ENCODE measurements at places on chromosomes 4 and X. TPM values are rescaled to one million over a fixed set of nuclear protein-coding genes. Genes with fewer than 3 reads are reported as not detected.

DNA sequence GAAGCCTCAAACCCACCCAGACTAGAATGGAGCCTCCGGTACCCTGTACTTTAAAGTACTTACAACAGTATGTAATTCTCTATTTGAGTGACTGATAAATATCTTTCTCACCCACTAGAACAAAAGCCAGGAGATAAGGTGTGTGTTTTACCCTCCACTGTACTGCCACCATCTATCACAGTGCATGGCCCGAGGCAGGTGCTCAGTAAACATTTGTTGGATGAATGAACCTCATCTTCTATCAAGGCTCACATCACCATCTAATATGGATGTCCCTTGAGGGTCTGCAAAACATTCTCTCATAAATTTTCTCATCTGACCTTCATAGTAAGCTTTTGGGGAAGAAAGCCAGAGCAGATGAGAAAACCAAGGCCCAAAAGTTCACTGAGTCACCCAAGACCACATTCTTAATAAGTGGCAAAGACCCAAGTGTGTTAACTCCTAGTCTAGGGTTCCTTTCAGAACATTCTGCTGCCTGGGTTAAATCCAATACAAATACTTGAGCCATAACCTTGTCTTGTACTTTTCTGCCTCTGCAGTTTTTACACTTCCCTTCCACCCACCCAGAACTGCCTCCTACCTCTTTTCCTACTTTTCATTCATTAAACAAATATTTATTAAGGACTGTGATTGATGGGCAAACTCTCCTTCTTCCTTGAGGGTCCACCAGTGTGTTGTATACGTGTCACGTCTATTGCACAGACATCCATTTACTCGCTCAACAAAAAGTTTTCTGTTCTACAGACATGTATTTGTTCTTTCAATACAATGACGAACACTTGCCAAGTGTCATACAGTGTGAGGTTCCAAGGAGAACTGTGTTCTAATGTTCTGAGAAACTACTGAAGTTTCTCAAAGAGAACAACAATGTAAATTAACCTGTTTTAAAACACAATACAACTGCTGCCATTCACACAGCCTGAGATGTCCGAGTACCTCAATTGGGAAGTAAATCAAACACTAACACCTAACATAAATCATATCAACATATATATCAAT lies 35.7 kb downstream of the APBB2 start:
- no peak for DNase-seq

DNA sequence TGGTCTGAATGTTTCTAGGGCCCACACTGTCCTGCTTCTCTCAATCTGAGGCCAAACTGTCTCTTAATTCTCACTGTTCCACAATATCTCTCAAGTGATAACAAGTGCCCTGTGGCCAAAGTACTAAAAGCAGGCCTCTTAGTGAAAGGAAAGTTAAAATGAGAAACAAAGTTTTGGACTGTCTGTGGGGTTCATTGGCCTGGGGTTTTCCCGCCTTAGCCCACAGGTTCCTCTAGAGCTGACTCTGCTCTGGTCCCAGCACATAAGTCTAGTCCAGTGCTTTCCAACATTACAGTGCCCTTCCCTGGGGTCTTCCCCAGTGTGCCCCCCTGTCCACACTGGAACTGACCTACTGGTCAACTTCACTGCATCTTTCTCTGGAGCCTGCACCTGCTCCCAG lies 6.3 kb downstream of the MAGEB1 start:
- DNase-seq, result no peak

- no peak for DNase-seq
Measured at GRCh38 chr4:85500110-85500867, 25.3 kb downstream of the ARHGAP24 start.

DNA sequence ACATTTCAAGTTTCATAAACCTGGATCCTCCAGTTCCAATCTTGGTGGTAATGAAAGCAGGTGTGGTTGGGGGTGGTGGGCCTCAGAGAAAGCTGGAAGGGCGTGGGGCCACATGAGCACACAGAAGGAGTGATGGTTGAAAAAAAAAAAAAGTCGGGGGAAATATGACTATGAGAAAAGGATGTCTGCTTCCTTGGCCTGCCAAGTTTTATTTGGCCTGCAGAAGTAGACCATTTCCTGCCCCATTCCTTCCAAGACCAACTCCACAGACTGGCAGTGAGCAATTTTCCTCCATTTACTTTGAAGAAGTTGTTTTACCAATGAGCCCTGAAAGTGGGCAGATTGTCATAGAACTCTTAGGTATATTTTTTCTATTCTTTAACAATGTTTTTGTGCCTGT lies 43.3 kb downstream of the LNX1 start:
- DNase-seq, result no peak

DNA sequence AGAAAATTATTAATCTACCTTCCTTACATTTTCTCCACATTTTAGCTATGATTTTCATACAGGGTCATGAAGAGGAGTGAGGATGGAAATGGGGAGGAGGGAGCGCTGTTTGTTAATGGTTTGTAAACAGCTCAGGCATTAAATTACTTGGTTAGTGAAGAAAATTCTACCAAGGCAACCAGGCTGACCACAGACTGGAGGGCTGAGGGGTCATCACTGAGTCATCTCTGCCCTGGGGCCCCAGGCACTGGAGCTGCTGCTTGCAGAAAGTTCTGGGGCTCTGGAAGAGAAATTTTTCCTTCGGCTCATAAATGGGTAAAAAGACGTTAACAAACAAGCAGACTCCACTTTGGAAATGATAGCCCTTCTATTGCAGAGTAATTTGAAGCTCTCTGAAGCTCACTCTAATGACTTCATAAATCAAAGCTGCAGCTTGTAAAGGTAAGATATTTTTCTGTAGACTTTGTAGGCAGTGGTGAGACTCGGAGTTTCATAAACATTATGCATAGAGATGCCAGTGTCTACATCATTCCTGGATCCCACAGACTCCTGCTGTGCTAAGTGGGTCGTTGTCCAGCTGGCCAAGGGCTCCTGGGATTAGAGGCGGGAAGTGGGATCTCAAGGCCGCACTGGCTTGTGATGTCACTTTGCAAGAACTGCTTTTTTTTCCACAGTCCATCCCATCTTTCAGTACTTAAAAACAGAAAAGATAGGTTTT lies 159.6 kb downstream of the PTTG2 start:
- peak; percentile 53 for DNase-seq

The LONRF3 gene
- total RNA-seq, result 2.9 TPM

GRCh38 chr4:113474017-113474416 lies 287.5 kb downstream of the CAMK2D start:
- DNase-seq, result no peak

- peak; percentile 39 for DNase-seq
Measured at GRCh38 chr4:8385611-8386010, 54.9 kb downstream of the ACOX3 start.

DNA sequence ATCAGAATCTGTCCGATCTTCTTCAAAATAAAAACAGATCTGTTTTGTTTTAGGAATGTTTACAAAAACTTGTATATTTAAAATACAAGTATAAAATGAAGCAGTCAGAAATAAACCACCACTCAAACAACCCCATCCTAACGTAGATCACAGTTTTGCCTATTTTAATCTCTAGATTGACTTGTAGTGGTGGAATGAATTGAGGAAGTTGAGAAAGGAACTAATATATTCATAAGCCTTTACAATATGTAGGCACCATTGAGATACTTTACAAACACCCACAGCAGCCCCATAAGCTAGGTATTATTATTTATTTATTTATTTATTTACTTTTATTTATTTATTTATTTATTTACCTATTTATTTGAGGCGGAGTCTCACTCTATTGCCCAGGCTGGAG lies 52.3 kb upstream of the KLF3 start:
- DNase-seq, result no peak

- no peak for DNase-seq
Measured at GRCh38 chr4:45350438-45350837, 624.1 kb upstream of the GNPDA2 start.

GRCh38 chr4:88857588-88857987 lies 160.0 kb upstream of the NAP1L5 start:
- no peak for DNase-seq

Measured in Right ventricle myocardium superior (tissue), 1 donor.